LHCN-M2 (cell line): ENCODE measurements at places on chromosomes 6 and 20. TPM values are rescaled to one million over a fixed set of nuclear protein-coding genes. Genes with fewer than 3 reads are reported as not detected.

NKAIN2 gene
- total RNA-seq, result 0.06 TPM in 1 of 2 replicates, not detected in the other

GRCh38 chr20:64230461-64231145 lies 24.9 kb upstream of the PCMTD2 start:
- no peak for DNase-seq

MED20 gene
- 22.5 and 26.2 TPM in 2 replicates for total RNA-seq

DNA sequence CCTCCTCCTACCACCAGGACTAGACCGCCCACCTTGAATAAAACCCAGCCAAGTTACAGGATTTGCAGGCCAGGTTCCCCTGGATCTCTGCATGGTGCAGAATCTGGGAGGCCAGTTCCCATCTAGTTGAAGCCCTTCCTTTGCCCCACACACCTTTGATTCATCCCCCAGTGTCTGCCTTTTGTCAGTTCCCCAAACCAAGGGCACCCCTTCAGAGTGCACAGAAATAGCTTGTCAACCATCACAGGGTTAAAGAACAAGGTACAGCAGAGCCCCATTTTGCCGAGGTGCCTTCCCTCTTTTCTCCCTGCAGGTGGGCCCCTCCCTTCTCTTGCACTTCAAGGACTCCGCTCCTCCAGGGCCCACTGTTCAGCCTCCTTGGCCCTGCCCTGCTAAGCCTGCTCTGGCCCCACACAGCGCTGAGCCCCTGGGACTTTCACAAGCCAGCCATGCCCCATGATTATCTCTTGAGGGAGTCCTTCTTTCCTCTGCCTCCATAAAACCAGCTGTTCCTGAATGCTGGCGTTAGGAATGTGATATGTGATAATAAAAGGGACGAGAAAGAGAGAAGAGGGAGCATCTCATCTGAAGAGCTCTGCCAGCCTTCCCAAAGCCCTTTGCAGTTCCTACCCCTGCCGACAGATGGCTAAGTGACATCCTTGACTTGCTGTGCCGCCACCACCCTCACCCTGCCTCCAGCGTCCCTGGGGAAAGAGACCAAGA lies 280.3 kb downstream of the CDC5L start:
- peak; percentile 72 for DNase-seq

PLEKHG1 gene
- total RNA-seq, result 0.06 TPM in 1 of 2 replicates, not detected in the other

DNA sequence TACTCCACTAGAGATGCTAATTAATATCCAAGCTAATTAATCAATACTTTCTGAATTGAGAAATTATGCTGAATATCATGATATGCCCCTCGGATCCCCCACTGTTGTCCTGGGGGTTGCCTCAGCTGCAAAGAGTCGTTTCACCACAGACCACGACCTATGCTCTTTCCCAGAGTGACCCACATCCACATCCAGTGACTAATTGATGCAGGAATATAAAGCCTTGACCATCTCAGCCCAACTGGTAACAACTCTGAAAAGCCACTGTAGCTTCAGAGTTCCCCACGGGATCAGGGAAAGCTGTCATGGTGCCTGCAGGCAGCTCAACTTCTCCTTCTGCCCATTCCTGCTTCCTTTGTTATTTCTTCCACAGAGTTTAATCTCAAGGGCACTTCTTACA lies 116.9 kb downstream of the RWDD2A start:
- DNase-seq, result peak; percentile 65

DNA sequence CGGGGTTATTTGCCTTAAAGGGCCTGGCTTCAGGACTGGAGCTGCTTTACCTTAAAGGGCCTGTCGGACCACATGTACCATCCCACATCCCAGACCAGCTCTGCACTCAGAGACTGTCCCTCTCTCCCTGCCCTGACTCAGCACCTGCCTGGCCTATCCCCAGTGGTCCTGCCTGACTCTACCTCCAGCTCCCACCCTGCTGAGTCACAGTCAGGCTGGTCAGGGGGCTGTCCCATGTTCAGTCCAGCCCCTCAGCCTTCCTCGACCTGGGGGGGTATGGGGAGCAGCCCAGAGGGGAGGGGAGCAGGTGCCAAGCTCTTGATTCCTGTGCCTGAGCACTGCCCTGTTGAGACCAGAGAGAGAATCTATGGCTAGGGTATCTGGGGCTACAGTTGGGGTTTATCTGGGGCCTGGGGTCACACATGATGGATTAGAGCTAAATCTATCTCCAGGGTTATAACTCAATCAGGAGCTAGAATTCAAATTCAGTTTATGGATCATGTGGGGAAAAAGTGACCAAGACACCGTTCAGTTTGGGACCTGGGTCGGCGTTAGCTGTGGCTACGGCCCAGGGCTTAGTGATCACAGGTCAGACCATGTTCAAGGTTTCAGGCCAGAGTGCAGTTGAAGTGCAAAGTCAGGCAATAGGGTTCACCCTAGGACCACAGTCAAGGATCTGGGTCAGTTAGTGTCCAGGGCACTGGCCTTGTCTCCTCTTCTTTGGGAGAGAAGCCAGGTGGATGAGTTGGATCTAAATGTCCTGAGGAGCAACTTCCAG lies 9.4 kb upstream of the TRIB3 start:
- no peak for DNase-seq

- DNase-seq, result no peak
Observed at GRCh38 chr6:118216751-118217150, 309.7 kb downstream of the SLC35F1 start.
